ENCODE measurements at places on chromosomes 12 and 14.

GRCh38 chr14:39033371-39033770, 69.7 kb downstream of the SEC23A start:
- DNase-seq, result no peak

GRCh38 chr14:96268431-96269358, 12.7 kb downstream of the BDKRB1 start:
- DNase-seq, result no peak

DNA sequence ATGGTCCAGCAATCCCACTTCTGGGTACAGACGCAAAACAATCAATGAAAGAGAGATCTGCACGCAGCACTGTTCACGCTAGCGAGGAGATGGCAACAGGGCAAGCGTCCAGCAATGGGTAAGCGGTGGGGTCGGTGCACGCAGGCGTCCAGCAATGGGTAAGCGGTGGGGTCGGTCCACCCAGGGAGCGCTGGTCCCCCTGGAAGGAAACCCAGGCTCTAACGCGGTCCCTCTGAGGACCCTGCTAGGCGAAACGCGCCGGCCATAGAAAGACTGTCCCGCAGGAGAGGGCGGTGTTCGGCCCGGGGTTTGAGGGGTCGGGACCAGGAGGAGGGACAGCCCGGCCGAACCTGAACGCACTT, 618 bp upstream of the PGAM5 start:
- no peak for DNase-seq

GRCh38 chr14:50045039-50045711, 71.2 kb downstream of the VCPKMT start:
- DNase-seq, result no peak

DNA sequence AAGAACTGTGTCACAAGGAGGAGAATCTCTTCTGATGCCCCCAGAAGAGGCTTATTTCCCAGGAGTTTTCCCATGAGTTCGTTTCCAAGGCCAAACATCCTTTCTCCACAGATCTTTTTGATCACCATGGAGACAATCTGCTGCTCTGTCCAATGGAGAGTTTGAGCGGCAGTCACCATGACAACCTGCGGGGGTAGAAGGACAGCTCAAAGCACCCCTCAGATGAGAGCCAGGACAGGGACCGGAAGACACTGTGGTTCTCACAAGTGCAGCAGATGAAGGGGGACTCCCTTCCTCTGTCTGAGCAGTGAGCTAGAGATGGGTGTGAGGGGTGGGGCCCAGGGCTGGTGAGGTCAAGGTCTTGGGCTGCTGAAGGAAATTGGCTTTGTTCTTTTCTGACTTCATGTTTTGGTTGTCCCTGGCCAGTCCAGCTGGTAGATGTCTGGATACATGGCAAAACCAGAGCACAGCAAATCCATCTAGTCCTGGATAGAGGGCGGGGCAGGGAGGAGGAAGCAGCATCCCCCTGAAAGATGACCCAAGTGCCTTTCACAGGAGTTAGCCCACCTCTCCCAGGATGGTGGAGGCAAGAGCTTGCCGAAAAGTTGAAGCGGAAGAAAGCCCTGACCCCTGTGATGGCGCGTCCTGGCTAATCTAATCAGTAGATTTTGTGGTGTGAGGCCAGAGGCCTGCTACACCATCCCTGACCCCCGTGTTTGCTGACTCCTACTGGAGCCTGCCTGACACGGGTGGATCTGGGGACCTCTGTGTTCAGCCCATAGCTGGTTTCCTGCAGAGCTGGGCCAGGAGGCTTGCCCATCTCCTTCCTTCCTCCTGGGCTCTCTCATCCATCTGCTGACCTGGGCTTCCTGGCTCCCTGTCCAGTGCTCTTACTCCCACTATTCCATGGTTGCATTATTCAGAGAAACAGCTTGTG, 24.4 kb downstream of the DHRS2 start:
- DNase-seq, result no peak

Data from DMS 273 treated with DMSO at 0.1 percent for 48 hours (cell line).